Tibial nerve (tissue), 4 donors: ENCODE measurements at places on chromosomes 5 and 9. TPM values are rescaled to one million over a fixed set of nuclear protein-coding genes. Genes with fewer than 3 reads are reported as not detected.

DNA sequence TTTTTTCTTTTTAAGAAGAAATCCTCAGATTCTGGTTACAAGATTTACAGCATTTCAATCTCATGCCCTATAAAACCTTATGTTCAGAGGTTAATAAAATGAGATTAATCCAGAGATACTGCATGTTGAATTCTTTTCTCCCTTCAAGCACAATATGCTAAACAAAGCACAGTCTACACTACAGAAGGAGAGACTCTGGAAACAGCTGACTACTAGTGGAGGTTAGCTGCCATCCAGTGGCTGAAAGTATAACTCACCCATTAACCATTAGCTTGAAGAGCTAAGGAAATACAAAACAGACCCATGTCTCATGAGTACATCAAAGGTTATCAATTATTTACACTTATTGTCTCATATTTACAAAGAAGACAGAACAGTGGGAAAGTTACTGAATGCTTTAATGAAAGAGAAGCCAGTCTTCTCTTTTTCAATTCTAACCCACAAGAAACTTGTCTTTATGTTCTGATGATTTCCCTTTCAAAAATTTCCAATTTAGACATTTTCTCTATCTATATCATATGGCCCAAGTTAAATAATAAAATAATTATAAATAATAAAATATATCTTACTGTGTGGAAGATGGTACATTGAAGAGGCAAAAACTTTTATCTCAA lies 12.7 kb upstream of the DNAH5 start:
- no peak for DNase-seq
- no peaks in the 10 kb centered on the region for H3K4me1 ChIP-seq
- H3K27me3 ChIP-seq = no peaks in the 10 kb centered on the region
- H3K36me3 ChIP-seq = no peaks in the 10 kb centered on the region
- no peak overlapping the region for H3K4me3 ChIP-seq

DNA sequence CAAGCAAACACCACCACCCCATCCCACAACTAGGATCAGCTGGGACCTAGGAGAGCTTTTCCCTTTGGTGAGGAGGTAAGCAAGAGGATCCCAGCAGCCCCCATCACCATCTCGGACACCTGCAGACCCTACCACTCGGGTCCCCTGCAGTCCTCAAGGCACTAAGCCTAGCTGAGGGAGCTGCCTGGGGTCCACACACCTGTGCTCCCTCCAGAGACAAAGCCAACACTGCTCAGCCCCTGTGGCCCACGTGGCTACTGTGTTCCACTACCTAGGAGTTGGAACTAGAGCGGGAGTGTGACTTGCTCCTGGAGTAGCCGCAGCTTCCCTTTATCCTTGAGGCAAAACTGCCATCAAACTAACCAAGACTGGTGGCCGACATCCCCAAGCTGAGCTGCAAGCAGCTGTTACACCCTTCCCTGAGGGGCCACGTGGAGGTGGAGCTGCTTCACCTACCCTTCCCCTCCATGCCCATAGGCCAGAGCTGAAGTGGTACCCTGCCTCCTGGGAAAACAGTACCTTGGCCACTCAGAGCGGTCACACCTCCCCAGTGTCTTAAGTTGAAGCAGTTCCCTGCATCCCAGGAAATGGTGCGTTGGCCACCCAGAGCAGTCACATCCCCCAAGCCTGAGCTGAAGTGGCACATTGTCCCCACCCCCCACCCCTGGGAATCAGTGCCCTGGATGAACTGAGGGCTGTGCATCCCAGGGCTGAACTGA lies 205.5 kb downstream of the CACNA1B start:
- no peak overlapping the region for H3K4me3 ChIP-seq
- H3K27me3 ChIP-seq = no peaks in the 10 kb centered on the region
- no peaks in the 10 kb centered on the region for H3K36me3 ChIP-seq

DNA sequence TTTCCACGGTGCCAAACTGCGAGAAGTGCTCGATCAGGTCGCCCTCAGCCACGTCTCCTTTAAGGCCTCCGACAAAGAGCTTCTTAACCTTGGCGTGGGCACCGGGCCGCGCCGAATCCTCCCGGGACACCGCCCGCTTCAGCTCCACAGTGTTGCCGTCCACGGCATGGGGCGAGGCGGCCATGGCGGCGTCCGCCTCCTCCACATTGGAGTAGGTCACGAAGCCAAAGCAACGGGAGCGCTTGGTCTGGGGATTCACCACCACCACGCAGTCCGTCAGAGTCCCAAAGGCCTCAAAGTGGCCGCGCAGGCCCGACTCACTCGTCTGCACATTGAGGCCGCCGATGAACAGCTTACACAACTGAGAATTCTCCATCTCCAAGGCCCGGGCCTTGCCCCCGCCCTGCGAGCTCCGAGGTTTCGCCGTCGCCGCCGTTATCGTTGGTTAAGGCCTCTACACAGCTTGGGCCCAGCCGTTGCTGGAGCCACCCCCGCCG lies 424 bp downstream of the HNRNPA0 start:
- H3K27me3 ChIP-seq = no peaks in the 10 kb centered on the region
- peak; percentile 37 for DNase-seq
- H3K36me3 ChIP-seq = no peaks in the 10 kb centered on the region
- peak overlapping the region; percentile 88 for H3K27ac ChIP-seq
- H3K4me3 ChIP-seq = peak overlapping the region; percentile 90

DNA sequence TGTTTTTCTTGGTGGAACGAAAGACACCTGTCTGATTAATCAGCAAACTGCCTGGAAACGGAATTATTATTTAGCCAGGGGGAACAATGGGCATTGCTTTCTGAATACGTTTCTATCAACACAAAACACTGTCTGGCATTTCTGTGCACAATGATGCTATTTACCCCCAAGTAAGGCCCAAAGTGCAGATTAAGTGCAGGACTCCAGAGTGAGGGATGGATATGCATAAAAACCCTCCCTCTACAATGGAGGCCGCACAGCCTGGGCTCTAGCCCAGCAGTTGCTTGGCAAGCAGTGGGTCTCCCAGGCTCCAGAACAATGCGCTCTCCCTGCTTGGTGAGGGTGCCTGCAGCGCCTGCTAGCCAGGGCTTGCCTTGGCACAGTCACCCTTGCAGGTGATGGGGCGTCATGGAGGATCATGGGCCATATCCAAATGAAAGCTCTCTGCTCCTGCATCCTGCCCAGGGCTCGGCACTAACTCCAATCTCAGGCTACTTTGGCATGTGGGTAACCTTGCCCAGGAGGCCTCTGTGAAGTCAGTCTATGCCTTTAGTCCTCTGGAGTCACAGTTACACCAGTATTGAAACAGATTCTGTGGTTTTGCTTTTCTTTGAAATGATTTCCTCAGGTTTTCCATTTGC lies 11.5 kb upstream of the SPATA24 start:
- no peak overlapping the region for H3K4me3 ChIP-seq
- no peak for DNase-seq
- H3K4me1 ChIP-seq = peaks cover 44% of the 10 kb centered on the region
- H3K27ac ChIP-seq = no peak overlapping the region

- H3K27me3 ChIP-seq = no peaks in the 10 kb centered on the region
- no peaks in the 10 kb centered on the region for H3K36me3 ChIP-seq
- H3K27ac ChIP-seq = no peak overlapping the region
- no peaks in the 10 kb centered on the region for H3K4me1 ChIP-seq
Observed at GRCh38 chr5:83433891-83434290, 37.7 kb upstream of the VCAN start.

GRCh38 chr9:106717686-106718085 lies 145.3 kb upstream of the ZNF462 start:
- no peaks in the 10 kb centered on the region for H3K36me3 ChIP-seq
- no peak for DNase-seq
- no peak overlapping the region for H3K4me3 ChIP-seq
- H3K4me1 ChIP-seq = no peaks in the 10 kb centered on the region
- no peak overlapping the region for H3K27ac ChIP-seq

- H3K36me3 ChIP-seq = no peaks in the 10 kb centered on the region
- no peak overlapping the region for H3K27ac ChIP-seq
- no peaks in the 10 kb centered on the region for H3K4me1 ChIP-seq
- no peak for DNase-seq
- H3K4me3 ChIP-seq = no peak overlapping the region
Observed at GRCh38 chr5:170176916-170177315, 55.9 kb upstream of the C5orf58 start.

- peaks cover 2% of the 10 kb centered on the region for H3K4me1 ChIP-seq
- no peaks in the 10 kb centered on the region for H3K27me3 ChIP-seq
- peak overlapping the region; percentile 90 for H3K4me3 ChIP-seq
- H3K36me3 ChIP-seq = no peaks in the 10 kb centered on the region
- peak; percentile 26 for DNase-seq
Observed at GRCh38 chr5:50667023-50667652, 701 bp downstream of the PARP8 start.

DNA sequence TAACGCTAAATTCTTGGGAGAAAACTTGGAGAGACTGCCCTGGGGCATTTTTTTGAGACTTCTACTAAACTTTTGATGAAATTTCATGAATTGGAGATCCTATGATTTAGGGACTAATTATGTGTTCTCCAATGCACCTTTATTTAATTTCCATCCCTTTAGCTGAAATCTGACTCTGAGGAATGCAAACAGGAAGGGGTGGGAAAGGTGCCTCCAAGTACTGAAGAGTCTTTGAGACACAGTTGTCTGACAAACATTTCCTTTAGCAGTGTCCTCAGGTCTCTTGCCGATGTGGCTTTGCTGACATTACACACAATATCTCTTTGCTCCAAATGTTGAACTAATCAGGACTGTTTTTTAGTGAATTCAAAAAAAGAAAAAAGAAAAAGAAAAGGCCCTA lies 76.9 kb downstream of the LIX1 start:
- no peaks in the 10 kb centered on the region for H3K27me3 ChIP-seq
- H3K4me1 ChIP-seq = no peaks in the 10 kb centered on the region
- no peak overlapping the region for H3K4me3 ChIP-seq
- H3K27ac ChIP-seq = no peak overlapping the region

- no peaks in the 10 kb centered on the region for H3K36me3 ChIP-seq
- no peak overlapping the region for H3K27ac ChIP-seq
- no peaks in the 10 kb centered on the region for H3K27me3 ChIP-seq
- H3K4me1 ChIP-seq = no peaks in the 10 kb centered on the region
- H3K4me3 ChIP-seq = no peak overlapping the region
- no peak for DNase-seq
Observed at GRCh38 chr5:170010595-170010994, 30.3 kb upstream of the INSYN2B start.

DNA sequence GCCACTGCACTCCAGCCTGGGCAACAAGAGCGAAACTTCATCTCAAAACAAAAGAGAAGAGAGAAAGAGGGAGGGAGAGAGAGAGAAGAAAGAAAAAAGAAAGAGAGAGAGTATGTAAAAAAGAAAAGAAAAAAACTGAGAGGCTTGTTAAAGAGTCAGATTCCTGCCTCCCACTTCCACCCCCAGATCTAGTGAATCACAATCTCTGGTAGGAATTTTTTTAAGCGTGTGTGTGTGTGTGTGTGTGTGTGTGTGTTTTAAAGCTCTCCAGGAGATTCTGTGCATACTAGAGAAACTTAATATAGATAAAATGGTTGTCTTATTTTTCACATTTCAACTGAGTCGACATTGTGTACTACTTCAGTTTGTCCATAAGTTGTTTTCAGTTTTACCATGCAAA lies 32.0 kb downstream of the SAR1B start:
- H3K27me3 ChIP-seq = no peaks in the 10 kb centered on the region
- DNase-seq = no peak
- peaks cover 6% of the 10 kb centered on the region for H3K36me3 ChIP-seq
- peak overlapping the region; percentile 46 for H3K27ac ChIP-seq
- no peaks in the 10 kb centered on the region for H3K4me1 ChIP-seq

- no peaks in the 10 kb centered on the region for H3K27me3 ChIP-seq
- DNase-seq = no peak
- no peaks in the 10 kb centered on the region for H3K4me1 ChIP-seq
- H3K27ac ChIP-seq = no peak overlapping the region
- H3K36me3 ChIP-seq = no peaks in the 10 kb centered on the region
Observed at GRCh38 chr9:72618811-72619210, 97.4 kb downstream of the TMC1 start.

- no peak overlapping the region for H3K4me3 ChIP-seq
- H3K4me1 ChIP-seq = no peaks in the 10 kb centered on the region
- H3K27ac ChIP-seq = no peak overlapping the region
- no peak for DNase-seq
- no peaks in the 10 kb centered on the region for H3K36me3 ChIP-seq
Observed at GRCh38 chr9:25975667-25976066, 297.4 kb upstream of the TUSC1 start.

- H3K36me3 ChIP-seq = no peaks in the 10 kb centered on the region
- H3K4me3 ChIP-seq = no peak overlapping the region
- H3K27ac ChIP-seq = no peak overlapping the region
- no peaks in the 10 kb centered on the region for H3K4me1 ChIP-seq
- no peaks in the 10 kb centered on the region for H3K27me3 ChIP-seq
- DNase-seq = no peak
Observed at GRCh38 chr5:43245724-43246385, 53.8 kb downstream of the NIM1K start.

- H3K4me1 ChIP-seq = peaks cover 5% of the 10 kb centered on the region
- no peak overlapping the region for H3K4me3 ChIP-seq
- no peaks in the 10 kb centered on the region for H3K36me3 ChIP-seq
Observed at GRCh38 chr5:137303509-137303908, 195.6 kb downstream of the SPOCK1 start.

- no peaks in the 10 kb centered on the region for H3K36me3 ChIP-seq
- peak overlapping the region; percentile 40 for H3K27ac ChIP-seq
- H3K4me1 ChIP-seq = peaks cover 64% of the 10 kb centered on the region
Observed at GRCh38 chr9:109107402-109108240, 12.1 kb downstream of the TMEM245 start.

GRCh38 chr5:138969323-138970002 lies 94.3 kb upstream of the LRRTM2 start:
- H3K36me3 ChIP-seq = no peaks in the 10 kb centered on the region
- DNase-seq = no peak
- peaks cover 28% of the 10 kb centered on the region for H3K4me1 ChIP-seq
- H3K27me3 ChIP-seq = no peaks in the 10 kb centered on the region
- H3K27ac ChIP-seq = no peak overlapping the region
- H3K4me3 ChIP-seq = no peak overlapping the region

SLC36A2 gene
- total RNA-seq = 7.8 TPM

TMEM215 gene
- 18.6 TPM for total RNA-seq

CTXN3 gene
- not detected for total RNA-seq

CEP72 gene
- total RNA-seq = 3.7 TPM

PKD2L2 gene
- total RNA-seq = not detected

PRKACG gene
- total RNA-seq = not detected

MVB12B gene
- total RNA-seq = 27.2 TPM

LCN1 gene
- total RNA-seq = not detected
